ENCODE measurements at places on chromosomes 7 and 10. TPM values are rescaled to one million over a fixed set of nuclear protein-coding genes. Genes with fewer than 3 reads are reported as not detected.

EGFR gene
- 324 TPM for total RNA-seq

DNA2 gene
- 33.4 TPM for total RNA-seq

MEOX2 gene
- total RNA-seq, result not detected

DNA sequence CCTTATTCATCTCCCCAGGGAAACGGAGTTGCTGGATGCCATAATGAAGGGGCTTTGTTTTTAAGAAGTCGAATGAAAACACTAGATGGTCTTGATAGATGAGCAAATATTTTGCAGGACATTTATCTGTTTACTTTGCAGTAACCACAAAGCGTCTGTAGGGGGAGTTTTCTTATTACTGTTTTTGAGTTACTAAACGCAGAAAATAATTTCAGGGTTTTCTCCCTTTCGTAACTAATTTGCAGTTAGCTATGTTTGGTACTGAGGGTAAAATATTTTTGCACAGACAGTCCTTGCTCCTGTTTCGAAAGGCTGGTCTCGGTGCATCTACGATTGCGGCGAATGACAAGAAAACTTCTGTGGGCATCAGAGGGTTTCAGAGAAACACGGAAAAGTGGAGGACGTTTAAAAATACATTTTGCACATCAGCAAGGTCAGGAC is 505.6 kb upstream of the MKI67 start:
- DNase-seq, result no peak

DNA sequence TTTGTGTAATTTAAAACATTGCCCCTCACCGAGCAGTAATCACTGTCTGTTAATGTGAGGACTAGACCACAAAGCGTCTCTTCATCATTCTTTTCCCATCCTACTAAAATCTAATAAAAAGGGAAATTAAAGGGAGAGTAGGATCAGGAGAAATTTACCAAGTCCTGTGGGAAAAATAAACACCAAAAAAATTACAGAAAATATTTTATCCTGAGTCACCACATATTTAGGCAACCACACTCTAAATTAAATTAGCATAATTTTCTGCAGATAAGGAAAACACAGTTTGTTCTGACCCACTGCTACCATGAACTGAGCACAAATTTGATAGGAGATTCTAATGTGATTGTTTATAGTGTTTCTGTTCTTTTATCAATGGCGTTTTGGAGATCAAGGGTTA is 49.3 kb downstream of the CCDC6 start:
- no peak for DNase-seq

DNA sequence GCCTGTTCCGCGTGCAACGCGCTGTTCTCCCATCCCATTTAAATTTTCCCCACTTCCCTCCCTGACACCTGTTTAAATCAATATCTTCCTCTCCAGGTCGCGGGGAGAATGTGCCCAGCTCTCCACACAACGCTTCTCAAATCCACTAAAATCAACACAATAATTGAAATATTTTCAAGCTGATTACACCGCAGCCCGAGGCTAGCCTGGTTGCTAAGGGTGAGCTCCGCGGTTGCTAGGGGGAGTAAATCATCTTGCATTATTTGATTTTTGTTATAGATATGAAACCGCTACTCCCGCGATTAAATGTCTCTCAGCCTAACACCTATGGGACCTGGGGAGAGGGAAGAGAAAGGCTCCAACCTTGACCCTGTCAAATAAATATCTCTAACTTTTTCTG is 36.2 kb downstream of the UNCX start:
- DNase-seq, result no peak

Data from PC-9 (cell line).